Fibroblast of skin of scalp (primary cell): ENCODE measurements at places on chromosomes 5 and 9.

DNA sequence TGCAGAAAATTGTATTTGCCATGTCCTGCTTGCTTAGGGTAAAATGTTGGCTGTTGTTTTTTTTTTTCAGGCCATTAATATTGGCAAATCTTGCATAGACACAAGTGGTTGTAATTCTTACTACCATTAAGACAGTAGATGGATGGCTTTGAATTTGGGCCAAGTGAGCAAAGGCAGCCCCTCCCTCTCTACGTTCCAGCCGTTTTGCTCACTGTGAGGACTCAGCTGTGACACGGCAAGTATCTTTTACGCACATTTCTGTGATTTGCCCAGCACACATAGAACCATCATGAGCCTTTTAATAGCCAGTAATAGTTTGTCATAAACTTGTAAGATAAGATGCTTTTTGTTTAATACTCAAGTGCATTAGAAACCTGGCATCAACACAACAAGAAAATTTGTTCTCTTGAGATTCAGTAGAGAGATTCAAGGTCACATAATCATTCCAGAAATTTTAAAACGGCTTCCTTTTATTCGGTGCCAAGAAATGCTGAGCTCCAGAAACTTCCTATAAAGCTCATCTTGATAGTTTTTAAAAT lies 205.2 kb upstream of the ADCY2 start:
- DNase-seq = no peak

- DNase-seq = no peak
Observed at GRCh38 chr9:129555512-129556215, 65.2 kb downstream of the C9orf50 start.

GRCh38 chr5:179485845-179486575 lies 64.3 kb upstream of the RUFY1 start:
- no peak for DNase-seq

GRCh38 chr9:3040761-3041160 lies 196.9 kb upstream of the PUM3 start:
- peak; percentile 49 for DNase-seq

DNA sequence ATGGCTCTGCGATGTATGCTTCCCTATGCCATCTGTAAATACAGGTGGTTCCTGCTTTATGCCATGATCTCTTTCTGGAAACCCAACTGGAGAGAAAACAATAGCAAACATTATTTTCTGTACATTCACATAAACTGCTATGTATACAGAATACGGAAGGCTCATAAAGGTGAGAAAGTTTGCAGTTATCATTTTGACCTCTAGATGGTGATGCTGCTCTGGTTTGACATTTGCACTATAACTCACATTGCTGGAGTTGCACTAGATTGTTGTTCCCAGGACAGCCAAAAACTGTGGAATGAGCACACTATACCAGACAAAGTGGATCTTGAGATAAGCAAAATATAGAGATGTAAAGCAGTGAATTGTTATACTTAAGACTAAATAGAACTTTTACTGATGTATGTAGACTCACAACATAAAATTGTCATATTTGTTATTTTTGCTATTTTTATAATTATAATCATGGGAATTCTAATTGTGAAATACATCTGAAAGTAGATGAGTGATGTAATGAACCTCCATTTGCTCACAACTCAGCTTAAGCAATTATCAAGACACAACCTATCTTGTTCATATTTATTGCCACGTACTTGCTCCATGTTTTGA lies 246.5 kb downstream of the PTPRD start:
- peak; percentile 40 for DNase-seq

DNA sequence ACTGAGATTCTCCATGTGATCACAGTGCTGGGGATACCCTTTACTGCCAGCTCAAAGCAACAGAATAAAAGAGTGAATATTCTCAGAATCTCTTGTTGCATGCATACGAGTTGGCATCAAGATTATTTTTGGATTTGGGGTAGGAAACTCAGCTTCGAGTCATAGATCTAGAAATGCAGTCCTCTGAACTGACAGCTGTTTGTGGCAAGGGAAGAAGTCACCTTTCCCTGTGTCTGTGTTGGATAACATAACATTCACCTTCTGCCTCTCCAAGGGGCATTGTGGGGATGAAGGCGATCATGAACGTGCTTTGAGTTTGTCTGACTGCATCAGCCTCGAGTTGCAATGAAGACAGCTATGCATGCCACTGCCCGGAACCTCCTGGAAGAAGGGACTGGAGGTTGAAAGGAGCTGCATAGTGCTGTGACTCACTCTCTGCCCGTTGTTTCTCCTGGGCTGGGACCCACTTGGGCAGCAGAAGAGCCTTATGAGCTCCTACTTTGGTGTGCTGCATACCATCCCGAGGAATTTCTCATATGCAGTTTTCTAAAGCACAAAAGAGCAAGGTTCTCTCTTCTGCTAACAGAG lies 231.7 kb downstream of the ARHGAP26 start:
- DNase-seq = peak; percentile 78

- DNase-seq = no peak
Observed at GRCh38 chr9:98539954-98540353, 168.8 kb downstream of the GABBR2 start.

- peak; percentile 47 for DNase-seq
Observed at GRCh38 chr5:72692231-72692637, 124.2 kb upstream of the TNPO1 start.

- no peak for DNase-seq
Observed at GRCh38 chr9:131606896-131607567, 61.7 kb downstream of the PRRT1B start.

GRCh38 chr5:63050916-63051315 lies 472.3 kb downstream of the LRRC70 start:
- peak; percentile 1 for DNase-seq

DNA sequence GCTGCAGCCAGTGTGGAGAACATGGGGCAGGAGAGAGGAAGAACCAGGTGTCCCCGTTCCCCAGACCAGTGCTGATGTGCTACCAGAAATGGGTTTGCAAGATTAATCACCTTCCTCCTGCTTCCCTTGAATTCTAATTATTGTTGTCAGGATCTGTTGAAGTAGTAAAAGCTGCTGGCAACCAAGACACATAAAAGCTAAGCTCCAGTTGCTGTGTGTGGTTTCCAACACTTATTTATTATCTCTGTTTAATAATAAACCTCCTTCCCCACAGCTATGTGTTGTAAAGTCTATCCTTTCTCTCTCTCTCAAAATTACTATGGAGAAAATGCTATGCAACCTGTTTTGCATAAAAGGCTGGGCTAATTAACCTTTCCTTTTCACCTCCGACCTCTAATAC lies 2.3 kb upstream of the RETREG1 start:
- no peak for DNase-seq

DNA sequence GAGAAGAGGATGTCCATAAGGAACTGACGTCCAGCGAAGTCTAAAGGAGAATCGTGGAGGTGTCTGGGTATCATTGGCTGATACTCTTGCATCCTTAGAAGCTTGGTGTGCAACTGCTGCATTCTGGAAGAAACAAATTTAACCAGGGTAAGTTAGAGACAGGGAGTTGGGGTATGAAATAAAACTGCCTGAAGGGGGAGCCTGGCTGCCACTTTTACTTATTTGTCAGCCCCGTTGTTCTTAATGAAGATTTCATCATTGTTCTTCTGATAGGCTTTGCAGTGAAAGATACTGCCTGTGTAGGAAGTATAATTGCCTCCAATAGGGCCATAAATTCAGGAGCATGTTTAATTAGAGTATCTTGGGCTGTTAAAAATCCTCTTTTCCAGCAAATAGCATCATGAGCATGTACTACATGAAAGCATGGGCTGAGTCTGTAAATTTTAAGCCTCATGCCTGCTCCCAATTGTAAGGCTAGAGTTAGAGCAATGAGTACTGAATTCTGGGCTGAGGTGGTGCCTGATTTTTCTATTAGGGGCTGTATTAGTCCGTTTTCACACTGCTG lies 1264.5 kb upstream of the ACO1 start:
- DNase-seq = peak; percentile 30

DNA sequence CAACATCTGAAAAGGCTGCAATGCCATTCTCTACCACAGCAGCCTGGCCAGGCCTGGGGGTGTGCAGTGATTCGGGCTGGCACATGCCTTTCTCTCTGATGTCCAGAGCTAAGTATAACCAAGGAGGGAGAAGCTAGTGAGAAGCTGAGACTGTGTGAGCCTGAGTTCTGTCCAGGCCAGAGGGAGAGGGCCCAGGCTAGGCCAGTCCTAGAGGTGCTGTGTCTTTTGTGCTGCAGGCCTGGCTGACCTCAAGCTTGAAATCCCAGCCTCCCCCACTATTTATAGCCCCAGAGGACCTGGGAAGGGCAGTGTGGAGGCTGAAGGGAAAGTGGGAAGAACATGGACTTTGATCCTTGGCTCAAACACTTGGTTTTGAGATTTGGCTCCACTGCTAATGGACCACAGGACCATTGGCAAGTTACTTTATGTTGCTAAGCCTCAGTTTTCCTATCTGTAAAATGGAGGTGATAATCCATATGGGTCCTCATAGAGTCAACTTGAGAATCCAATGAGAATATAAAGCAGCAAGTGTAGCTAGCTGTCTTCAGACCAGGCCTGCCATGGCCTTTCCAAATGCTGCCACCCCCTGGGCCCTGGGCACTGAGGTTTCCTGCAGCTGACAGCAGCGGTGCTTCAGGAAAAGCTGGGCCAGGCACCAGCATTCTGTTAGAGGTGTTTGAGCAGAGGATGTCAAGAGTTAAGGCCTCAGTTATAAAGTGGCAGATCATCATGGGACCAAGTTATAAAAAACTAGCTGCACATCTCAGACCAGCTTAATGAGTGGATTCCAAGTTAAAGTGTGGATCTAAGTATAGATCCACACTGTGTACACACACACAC lies 21.1 kb downstream of the BNIP1 start:
- no peak for DNase-seq

DNA sequence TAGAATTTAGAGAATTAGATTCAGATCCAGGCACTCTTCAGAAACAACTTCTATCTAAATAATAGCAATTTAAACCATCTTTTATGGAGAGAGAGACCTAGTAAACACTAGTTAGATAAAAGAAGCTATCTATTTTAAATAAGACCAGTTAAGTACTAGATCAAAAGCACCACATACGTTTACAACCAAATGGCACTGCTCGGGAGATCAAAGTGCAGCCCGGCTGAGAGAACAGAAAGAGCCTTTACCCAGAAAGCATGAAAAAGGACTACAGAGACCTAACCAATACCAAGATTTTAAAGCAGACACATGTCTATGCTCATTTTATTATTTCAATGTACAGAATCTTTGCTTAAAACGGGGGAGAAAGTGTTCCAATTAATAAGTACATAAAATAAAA lies 30.8 kb downstream of the LIX1 start:
- DNase-seq = no peak

DNA sequence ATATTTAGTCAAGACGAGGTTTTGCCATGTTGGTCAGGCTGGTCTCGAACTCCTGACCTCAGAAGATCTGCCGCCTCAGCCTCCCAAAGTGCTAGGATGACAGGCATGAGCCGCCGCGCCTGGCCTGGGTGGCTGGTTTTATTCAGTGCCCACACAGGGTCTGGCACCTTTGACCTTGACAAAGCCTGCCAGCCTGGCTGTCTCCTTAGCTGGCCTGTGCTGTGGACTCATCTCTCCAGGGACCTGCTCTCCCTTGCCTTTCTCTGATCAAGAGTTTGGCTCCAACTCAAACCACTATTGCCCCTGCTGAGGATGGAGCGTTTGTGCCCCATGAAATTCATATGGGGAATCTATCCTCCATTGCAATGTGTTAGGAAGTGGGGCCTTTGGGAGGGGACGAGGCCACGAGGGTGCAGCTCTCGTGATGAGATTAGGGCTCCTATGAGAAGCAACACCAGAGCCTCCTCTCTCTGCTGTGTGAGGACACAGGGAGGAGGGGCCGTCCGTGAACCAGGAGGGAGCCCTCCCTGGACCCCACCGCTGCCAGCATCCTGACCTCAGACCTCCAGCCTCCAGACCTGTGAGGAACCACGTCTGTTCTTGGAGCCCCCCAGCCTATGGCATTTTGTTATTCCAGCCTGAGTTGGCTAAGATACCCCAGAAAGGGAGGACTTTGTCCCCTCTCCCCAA lies 45.0 kb downstream of the MRPL36 start:
- no peak for DNase-seq

GRCh38 chr9:125634040-125634717 lies 72.8 kb downstream of the MAPKAP1 start:
- peak; percentile 27 for DNase-seq

DNA sequence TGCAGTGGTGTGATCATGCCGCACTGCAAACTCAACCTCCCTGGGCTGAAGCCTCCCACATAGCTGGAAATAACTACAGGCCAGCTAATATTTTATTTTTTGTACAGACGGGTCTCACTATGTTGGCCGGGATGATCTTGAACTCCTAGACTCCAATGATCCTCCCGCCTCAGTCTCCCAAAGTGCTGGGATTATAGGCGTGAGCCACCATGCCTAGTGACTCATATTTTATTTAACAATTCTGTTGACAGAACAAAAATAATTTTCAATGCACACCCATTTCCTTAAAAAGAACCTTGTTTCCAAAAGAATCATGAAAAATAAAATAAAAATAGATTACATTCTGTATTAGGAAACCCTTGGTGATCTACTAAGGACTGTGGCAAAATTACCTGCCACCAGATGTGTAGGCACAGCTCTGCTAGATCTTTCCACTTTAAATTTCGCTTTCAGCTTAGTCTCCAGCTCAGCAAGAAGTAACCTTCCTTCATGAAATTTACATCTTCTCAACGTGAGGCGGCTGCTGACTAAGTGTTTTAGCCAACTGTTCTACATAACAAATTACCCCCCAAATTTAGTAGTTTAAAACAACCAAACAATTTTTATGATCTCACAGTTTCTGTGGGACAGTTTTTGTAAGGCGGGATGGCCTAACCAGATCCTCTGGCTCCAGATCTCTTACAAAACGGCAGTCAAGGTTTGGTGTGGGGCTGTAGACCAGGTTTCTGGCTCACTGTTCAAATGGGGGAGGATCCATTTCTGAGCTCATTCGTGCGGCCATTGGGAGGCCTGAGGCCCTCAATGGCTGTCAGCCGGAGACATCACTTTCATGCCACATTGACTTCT lies 32.6 kb upstream of the GOLPH3 start:
- no peak for DNase-seq

GRCh38 chr5:151683986-151684588 lies 2.6 kb downstream of the SPARC start:
- DNase-seq = peak; percentile 9

DNA sequence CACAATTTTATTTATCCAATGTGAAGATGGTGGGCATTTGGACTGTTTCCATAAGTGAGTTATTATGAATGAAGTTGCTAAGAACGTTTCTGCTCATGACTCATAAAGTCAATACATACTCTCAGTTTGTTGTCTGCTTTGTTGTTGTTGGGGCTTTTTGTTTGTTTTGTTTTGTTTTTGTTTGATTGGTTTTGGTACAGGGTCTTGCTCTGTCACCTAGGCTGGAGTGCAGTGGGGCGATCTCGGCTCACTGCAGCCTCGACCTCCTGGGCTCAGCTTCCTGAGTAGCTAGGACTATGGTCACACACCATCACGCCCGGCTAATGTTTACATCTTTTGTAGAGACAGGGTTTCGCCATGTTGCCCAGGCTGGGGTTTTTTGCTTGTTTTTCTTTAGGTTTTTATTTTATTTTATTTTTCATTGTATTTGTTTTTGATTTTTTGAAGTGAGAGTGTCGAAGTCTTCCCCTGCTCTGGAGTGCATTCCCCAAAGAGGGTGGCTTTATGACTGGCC lies 18.0 kb downstream of the TRIM7 start:
- DNase-seq = peak; percentile 15
